ENCODE measurements at places on chromosomes 5 and 9. TPM values are rescaled to one million over a fixed set of nuclear protein-coding genes. Genes with fewer than 3 reads are reported as not detected.

DNA sequence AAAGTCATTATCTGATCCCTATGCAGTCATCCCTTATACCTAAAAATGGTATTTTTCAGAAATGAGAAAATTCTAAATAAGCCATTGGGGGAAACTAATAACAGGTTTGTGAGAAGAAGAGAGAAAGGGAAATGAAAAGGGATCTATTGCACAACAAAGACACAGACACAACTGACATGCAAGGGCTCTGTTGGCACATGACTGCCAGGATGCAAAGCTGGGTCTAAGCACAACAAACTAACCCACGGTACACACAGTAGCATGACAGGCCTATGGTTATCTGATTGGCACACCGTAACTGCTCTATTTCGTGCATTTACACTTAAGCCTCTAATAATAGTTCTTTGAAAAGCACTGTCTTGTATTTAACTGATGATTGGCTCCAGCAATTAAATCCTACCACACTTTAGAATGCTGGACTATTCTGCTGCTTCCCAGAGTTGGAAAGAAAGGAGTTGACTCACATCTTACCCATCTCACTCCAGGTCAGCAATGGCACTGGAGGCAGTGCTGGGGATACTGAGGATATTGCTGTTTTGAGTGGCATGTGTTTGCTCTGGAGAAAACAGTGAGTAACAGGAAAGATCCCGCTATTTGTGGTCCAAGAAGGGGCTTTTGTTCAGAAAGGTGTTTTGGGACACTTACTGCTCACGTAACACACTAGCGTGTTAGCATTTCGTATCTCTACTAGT is 328.3 kb downstream of the GLIS3 start:
- no peak for DNase-seq

GRCh38 chr9:124684169-124684568 is 86.9 kb downstream of the NR6A1 start:
- no peak for DNase-seq

DNA sequence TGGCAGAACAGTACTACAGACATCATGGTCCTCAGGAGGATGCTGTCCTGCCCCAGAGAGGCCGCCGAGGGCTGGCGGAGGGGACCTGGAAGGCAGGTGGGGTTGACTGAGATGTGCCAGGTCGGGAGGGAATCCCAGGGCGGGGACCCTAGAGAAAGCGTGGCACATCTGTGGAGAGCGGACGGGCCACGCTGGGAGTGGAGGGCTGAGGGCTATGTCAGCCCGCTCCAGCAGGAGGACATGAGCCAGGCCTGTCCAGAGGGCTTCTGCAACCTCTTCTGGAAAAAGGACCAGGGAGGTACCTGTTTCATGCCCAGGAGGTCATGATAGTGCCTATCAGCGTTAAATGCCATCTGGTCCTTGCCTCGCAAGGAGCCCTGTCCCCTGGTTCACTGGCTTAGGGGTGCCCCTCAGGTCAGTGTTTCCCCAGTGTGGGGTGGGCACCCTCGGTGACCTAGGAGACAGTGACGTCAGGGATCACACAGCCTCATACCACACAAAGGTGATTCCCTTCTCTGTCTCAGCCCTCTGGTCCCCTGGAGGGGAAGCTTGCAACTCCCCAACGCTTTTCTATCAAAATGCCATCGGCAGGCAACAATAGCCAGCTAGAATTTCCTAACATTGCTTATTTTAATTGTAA is 103.6 kb upstream of the IER5L start:
- DNase-seq: no peak

- DNase-seq: no peak
These were observed 814.2 kb upstream of the GRAMD2B start for GRCh38 chr5:125609011-125609410.

- no peak for DNase-seq
These were observed 99.3 kb upstream of the ZNF366 start for GRCh38 chr5:72606525-72606924.

DNA sequence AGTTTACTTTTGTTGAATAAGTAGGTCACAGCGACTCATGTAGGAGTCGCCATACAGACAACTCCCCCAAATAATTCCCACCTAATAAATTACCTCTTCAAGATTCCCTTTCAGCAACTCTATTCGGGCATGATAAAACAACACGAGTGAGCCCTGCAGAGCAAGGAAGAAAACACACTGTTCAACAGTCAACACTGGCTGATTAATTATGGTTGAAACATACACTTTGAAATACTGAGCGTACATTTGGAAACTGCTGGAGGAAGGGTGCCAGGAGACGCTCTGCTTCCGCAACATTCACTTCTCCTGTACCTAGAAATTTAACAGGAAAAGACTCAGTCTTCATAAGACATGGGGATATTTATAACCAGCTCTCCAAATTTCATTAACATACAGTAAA is 117.5 kb downstream of the TTC39B start:
- DNase-seq: no peak

- no peak for DNase-seq
These were observed 247.5 kb downstream of the NSG2 start for GRCh38 chr5:174293006-174293405.

The FRMPD1 gene
- not detected for polyA plus RNA-seq

The IRX2 gene
- polyA plus RNA-seq: 6.1 TPM

The C1QTNF2 gene
- polyA plus RNA-seq: 0.31 TPM
